Bronchial epithelial cell (primary cell): ENCODE measurements at places on chromosomes 2 and 18. TPM values are rescaled to one million over a fixed set of nuclear protein-coding genes. Genes with fewer than 3 reads are reported as not detected.

The REV1 gene
- total RNA-seq: 38.2 and 44.8 TPM in 2 replicates

GRCh38 chr2:46771309-46771708, 144.3 kb downstream of the MCFD2 start:
- no peak for DNase-seq

The PIEZO2 gene
- under 0.01 and 1.3 TPM in 2 replicates for total RNA-seq

DNA sequence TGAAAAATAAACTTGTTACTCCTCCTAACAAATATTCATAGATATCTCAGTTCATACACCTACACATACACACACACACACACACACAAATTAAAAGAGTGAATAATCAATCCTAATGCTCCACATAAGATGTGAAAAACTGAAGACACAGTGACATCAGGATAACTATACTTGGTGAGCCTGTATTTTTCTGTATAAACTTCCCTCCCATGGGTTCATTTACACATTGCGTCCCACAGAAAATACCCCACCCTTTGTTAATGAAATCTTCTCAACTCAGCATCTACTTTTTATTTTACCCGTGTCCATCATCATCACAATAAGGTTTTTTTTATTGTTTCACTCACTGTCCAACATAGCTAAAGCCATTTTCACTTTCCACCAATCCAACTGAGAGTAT, 60.4 kb downstream of the CD226 start:
- DNase-seq: no peak

The DUSP2 gene
- total RNA-seq: 1.8 and 5.3 TPM in 2 replicates

GRCh38 chr2:176704282-176704858, 435.1 kb downstream of the MTX2 start:
- no peak for DNase-seq

- DNase-seq: peak; percentile 79
Observed at GRCh38 chr2:43484323-43484930, 111.4 kb downstream of the THADA start.

The KIF3C gene
- 1.6 and 2.4 TPM in 2 replicates for total RNA-seq

- peak; percentile 83 for DNase-seq
Observed at GRCh38 chr18:49277395-49278036, 182.9 kb downstream of the DYM start.

- peak; percentile 12 for DNase-seq
Observed at GRCh38 chr18:46224181-46224775, 120.1 kb downstream of the HAUS1 start.

DNA sequence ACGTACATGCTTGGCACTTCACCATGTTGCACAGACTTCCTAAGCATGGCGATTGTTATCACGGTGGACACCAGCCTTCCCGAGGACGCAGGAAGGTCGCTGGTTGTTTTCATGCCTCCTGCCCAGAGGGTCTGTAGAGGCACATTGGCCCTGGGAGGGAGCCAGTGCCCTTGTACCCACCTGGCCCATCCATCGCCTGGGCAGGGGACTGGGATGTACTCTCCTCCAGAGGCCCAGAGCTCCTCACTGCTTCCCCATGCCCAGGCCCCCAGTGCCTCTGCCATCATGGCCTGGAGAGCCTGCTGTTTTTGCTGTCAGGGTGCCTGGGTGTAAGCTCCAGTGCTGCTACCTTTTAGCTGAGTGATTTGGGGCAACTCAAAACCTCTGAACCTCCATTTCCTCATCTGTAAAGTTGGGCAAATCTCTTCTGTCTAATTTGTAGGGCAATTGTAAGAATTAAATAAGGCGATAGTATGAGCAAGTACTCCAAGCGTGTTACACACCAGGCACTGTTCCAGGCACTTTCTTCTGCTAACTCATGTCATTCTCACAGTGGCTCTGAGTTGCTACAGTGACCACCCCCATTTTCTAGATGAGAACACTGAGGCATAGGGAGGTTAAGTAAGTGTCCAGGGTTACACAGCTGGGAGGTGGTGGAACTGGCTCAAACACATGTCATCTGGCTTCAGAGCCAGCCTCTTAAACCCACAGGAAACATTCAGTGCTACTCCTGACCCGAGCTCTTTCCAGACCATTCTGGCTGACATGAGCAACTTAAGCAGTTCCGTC, 45.3 kb downstream of the GREB1 start:
- DNase-seq: no peak

The GPR35 gene
- 0.26 and 0.38 TPM in 2 replicates for total RNA-seq

- DNase-seq: peak; percentile 22
Observed at GRCh38 chr2:116510117-116510671, 1304.3 kb upstream of the DDX18 start.

- peak; percentile 39 for DNase-seq
Observed at GRCh38 chr2:188695953-188696352, 278.2 kb upstream of the COL3A1 start.

DNA sequence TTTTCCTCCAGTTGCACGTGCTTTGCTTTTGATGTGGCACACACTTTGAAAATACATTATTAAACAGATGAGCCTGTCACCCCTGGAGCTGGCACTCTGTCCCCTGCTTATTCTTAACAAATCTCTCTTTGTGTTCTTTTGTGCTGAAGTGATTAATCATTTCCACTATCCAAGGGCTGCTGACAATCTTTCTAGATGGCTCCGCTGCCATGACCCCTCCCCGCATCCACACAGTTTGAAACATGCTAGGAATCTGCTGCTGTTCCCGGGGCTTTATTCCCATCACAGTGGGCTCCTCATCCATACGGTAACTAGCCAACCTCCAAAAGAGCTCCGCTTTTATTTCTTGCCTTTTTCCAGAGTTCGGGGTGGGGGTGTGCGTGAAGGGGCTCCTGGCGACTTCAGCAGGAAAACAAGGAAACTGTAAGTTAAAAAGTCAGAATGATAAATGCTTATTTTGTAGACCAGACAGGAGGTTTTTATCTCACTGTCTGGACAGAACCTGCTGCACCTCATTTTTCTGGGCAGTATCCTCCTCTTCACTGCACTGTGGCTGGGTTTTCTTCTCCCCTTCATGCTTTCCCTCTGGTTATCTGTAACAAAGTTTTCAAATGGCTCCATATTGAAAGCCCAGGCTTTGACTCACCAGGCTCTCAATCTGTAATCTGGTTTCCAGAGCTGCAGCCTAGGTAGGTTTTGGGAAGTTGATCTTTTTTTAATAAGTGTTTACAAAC, 319.7 kb downstream of the AFF3 start:
- no peak for DNase-seq

- no peak for DNase-seq
Observed at GRCh38 chr2:218833023-218833609, 1.5 kb upstream of the PRKAG3 start.

GRCh38 chr2:37417321-37417720, 72.9 kb downstream of the QPCT start:
- no peak for DNase-seq

DNA sequence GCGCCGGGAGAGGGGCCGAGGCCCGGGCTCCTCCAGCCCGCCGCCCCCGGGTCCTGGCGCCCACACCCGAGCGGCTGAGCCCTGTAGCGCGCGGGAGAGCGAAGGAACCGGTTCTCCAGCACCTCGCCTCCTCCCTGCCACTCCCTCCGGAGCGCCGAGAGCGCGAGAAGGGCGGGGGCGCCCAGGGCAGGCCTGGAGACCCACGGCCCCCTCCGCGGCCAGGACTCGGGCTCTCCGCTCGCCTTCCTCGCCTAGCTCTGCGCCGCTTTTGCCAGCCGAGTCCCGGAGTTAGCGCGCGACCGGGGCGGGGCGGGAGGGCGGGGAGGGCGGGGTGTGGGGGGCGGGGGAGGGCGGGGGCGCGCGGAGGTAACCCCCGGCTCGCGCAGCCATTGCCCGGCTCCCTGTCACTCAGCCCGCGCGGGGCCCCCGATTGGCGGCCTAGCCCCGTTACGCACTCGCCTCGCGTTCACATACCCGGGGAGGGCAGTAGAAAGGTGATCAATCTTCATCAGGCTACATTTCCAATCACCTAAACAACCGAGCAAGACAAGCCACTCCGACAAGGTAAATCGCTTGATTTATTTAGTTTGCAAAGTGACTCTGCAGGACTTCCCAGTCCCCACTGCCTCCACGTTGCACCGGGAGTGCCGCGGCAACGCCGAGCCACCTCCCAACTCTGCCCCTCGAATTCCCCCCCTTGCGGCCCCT, at the start of gene OTX1:
TSS of gene OTX1 (plus strand) at position 497 of the 708 bp plus-strand sequence. CDS start 2,161 bp downstream, outside the sequence.
- DNase-seq: peak; percentile 69

GRCh38 chr2:131105950-131106801, 1.0 kb downstream of the PLEKHB2 start:
- peak; percentile 66 for DNase-seq

The CNTNAP5 gene
- total RNA-seq: not detected in 2 replicates

The RIT2 gene
- not detected in 2 replicates for total RNA-seq

- DNase-seq: peak; percentile 89
Observed at GRCh38 chr2:15674637-15675455, 83.2 kb downstream of the DDX1 start.

- DNase-seq: no peak
Observed at GRCh38 chr18:8620845-8621244, 11.6 kb downstream of the RAB12 start.

- no peak for DNase-seq
Observed at GRCh38 chr2:234521536-234521935, 24.7 kb upstream of the ARL4C start.

- no peak for DNase-seq
Observed at GRCh38 chr2:67142071-67142470, 255.1 kb upstream of the ETAA1 start.

The FAP gene
- 0.26 and 1.1 TPM in 2 replicates for total RNA-seq

The AQP12A gene
- not detected in 2 replicates for total RNA-seq
